Pancreas (tissue), 10 donors: ENCODE measurements at places on chromosomes 7 and 10. TPM values are rescaled to one million over a fixed set of nuclear protein-coding genes. Genes with fewer than 3 reads are reported as not detected.

The DTX2 gene
- 25.4 TPM for polyA plus RNA-seq

The CCDC3 gene
- 4.7 TPM for polyA plus RNA-seq

The TFPI2 gene
- 24.5 TPM for polyA plus RNA-seq

The TMEM184A gene
- polyA plus RNA-seq, result 29.0 TPM

The COL26A1 gene
- polyA plus RNA-seq, result 3.5 TPM

- no peak for DNase-seq
These were observed 8.7 kb downstream of the ECD start for GRCh38 chr10:73159038-73159648.

GRCh38 chr7:143255564-143255963, 7.7 kb upstream of the GSTK1 start:
- DNase-seq, result no peak

DNA sequence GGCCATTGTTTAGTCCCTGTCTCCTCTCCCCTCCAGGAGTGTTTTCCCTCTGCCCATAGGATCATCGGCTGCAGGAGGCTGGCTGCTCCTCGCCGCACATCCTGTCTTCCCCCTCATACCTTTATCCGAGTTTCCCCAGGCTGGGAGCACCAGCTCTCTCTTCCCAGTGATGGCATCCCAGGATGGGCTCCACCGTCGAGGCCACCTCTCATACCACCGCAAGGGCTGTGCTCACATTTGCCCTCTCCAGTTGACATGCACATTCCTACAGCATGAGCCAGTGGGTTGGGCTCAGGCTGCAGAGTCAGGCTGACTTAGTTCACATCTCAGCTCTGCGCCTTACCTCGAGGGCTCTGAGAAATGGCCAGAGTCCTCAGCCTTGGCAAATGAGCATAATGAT, 12.1 kb downstream of the HKDC1 start:
- DNase-seq, result no peak

DNA sequence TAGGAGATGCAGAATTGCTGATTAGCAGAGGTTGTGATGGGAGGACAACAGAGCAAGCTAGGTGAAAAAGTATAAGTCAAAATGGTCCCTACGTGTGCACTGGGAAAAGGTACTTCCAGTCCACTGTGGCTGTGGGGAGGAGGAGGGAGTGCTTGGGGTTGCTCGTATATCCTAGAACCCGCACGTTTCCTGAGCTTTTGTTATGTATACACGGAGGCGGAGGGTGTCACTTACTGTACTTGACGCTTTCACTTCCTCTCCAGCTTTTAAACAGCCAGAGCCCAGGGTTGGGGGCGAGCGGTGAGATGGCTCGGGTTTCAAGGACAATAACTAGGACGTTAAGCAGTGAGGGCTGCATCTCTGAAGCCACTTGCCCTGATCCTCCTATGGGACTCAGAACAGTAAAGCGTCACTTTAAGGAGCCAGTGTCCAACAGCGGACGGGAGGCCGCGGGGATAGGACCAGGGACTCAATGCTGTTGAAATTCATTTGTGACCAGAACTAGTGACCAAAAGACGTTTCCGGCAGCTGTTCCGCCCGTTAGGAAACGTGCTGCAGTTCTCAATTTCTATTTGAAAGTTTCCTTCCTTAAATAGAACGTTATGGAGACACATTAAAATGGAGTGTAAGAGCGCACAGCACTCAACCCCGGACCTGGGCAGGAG, 985 bp upstream of the ETV1 start:
- DNase-seq, result peak; percentile 29

GRCh38 chr7:116449441-116449840, 50.1 kb upstream of the CAV2 start:
- DNase-seq, result no peak

DNA sequence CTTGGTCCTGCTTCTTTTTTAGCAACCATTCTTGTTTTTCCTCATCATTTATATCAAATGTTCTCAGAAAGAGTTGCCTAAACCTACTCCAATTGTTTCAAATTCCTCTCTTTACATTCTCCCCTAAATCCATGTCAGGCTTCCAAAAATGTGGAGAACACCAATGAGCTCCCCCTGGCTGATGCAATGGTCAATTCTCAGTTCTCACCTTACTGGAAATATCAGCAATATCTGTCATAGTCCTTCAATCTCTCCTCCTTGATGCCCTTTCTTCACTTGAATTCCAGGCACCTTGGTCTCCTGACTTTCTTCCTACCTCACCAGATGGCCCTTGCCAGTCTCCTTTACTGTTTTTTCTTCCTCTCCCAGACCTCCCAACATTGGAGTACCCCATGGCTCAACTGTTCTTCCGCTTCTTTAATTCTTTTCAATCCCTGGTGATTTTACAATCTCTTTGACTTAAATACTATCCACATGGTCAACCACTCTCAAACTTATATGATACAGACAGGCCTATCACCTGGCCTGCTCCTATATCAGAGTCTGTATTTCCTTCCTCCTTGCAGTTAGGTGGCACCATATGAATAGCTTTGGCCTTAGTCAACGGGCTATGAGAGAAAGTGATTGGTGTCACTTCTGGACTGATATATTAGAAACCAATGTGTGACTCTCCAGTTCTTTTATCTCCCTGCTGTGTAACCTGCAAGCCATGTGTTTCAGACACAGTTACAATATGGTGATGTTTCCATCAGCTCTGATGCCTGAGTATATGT, 47.4 kb upstream of the CAV2 start:
- DNase-seq, result no peak

GRCh38 chr10:103917302-103918052, 507 bp downstream of the STN1 start:
- no peak for DNase-seq

DNA sequence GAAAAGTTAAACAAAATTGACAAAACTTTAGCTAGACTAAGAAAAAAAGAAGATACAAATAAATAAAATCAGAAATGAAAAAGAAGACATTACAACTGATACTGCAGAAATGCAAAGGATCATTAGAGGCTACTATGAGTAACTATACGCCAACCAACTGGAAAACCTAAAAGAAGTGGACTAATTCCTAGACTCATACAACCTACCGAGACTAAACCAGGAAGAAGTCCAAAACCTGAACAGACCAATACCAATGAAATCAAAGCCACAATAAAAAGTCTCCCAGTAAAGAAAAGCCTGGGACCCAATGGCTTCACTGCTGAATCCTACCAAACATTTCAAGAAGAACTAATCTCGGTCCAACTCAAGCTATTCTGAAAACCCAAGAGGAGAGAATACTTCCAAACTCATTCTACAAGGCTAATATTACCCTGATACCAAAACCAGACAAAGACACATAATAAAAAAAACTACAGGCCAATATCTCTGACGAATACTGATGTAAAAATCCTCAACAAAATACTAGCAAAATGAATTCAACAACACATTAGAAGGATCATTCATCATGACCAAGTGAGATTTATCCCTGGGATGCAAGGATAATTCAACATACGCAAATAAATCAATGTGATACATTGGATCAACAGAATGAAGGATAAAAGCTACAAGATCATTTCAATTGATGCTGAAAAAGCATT, 20.3 kb downstream of the ELAPOR2 start:
- no peak for DNase-seq

GRCh38 chr7:157018328-157018996, 8.0 kb upstream of the MNX1 start:
- DNase-seq, result no peak

DNA sequence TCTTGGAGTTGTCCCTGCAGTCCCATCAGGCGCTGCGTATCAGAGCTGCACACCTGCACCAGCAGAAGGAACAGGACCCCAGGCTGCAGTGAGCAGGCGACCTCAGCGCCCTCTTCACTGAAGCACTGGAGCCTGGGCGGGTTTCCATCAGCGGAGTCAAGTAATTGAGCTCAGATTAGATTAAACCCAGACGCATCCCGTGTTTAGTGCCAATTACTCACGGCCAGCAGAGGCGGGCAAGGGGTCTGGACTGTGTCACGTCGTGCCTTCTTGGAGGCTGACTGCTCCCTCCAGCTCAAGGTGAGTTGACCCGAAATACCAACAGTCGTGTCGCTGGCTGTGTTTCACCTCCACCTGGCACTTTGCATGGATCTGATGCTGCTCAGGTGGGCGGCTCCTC, 123.6 kb downstream of the CXCL12 start:
- DNase-seq, result no peak

DNA sequence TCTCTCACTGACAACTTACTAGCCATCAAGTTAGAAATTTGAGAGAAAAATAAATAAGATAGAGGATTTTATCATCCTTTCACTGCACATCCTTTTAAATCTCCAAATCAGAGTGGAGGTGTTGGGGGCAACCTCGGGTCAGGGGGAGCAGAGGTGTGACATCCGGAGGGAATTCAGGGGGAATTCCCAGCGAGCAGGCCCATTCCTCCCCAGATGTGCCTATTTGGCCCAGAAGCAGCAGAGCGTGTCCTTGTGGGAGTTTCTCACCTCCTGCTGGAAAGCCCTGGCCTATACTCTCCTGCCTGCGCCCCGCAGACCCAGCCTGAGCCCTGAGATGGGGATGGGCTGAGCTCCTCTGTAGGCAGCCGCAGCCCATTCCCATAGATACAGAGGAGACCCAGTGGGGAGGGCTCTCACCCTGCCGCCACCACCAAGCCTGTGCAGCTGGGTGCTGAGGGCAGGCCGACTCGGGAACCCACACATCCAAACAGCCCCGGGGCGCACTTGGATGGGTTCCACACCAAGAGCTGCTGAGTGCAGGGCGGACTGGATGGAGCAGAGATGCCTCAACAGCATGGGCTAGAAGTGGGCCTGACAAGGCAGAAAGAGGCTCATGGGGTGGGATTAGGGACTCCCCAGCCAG, 124.5 kb downstream of the CXCL12 start:
- no peak for DNase-seq
